Endodermal cell (in vitro differentiated cells): ENCODE measurements at places on chromosomes 12 and 14.

DNA sequence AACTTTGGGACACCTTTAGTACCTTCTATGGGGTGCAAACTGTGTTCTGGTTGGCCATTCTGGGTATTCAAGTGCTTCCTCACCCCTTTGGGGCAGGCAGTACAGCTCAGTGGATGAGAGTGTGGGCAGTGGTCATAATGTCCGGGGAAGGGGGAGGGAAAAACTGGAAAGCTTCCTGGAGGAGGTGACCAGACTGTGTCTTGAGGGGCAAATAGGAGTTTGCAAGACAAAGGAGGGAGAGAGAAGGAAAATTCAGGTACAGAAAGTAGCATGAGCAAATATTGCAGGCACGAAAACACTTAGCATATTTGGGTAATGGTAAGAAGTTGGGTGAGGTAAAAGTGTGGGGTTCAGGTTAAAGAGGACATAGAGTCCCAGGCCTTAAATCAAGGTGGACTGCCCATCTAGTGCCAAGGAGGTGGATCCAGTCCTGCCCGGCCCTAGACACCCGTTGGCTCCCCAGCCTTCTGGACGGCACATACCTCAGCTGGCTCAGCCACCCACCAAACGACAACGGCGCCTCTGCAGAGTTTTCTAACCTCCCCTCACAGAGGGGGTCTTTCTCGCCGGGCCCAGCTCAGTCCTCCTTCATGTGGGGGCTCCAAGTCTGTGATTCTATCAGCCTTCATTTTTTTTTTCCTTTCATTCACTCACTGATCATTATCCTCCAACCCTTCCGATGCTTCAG is 86.4 kb downstream of the DICER1 start:
- DNase-seq, result no peak

- peak; percentile 56 for DNase-seq
Measured at GRCh38 chr14:71324767-71325272, 417.6 kb downstream of the PCNX1 start.

- DNase-seq, result no peak
Measured at GRCh38 chr14:81938341-81938740, 404.7 kb upstream of the SEL1L start.

DNA sequence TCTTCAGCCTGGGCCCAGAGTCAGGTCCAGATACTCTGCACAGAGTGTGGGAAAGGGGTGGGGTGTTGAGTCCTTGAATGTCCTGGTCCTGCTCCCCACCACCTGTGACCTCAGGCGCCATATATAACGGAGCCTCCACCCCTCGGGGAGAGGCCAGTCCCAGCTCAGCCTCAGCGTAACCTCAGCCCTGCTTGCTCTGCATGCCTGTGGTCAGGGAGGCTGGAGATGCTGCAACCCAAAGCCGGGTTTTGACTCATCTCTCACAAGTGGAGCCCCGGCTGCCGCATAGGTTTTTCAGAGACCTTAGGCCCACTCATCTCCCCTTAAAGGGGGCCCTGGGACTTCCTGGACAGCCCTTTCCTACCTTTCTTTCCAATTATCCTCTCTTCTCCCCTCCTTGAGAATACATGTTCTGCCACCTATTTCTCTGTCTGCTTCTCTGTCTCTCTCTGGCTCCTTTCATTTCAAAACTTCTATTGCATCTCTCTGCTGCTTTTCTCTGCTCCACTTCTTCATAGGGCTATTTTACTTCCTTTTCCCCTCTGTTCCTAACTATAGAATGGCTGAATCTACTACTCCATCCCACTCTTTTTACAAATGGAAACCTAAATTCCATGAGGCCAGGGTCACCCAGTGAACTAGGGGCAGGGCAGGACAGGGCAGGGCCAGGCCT is 1.2 kb downstream of the ITGB7 start:
- DNase-seq, result peak; percentile 49

- no peak for DNase-seq
Measured at GRCh38 chr14:50083467-50084337, 32.7 kb downstream of the VCPKMT start.

DNA sequence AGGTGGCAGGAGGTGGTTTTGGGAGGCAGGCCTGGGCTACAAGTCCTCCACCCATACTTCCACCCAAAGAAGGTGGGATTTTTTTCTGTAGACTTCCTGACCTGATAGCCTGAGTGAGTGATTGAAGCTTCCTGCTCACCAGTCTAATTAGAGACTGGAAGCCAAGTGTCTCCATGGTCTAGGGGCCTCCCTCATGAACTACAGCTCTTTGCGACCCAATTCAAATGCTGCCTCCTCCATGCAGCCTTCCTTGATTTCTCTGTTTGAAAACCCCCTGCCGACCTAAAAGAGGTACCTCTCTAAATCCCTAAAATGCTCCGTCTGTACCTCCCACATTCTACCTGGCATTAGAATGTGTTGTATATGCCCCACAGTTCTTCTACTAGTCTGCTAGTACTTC is 124.9 kb downstream of the PLXNC1 start:
- no peak for DNase-seq

DNA sequence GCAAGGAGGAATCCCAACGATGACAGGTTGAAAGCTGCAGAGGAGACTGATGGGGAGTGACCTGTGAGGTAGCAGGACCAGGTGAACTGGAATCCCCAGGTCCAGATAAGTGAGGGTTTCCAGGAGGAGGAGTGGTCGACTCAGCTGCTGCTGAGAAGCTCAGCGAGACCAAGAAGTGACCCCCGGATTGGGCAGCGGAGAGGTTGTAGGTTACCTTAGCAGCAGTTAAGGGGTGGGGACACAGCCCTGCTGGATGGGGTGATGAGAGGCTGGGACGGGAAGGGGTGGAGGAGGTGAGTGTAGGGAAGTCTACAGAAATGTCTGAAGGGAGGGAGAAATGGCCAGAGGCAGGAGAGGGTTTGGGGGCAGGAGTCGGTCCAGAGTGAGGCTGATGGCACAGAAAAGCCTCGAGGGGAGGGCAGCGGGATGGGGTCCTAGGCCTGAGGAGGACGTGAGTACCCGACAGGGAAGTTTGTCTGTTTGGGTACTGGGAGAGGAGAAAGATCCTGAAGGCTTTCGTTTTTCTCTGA is 2.6 kb upstream of the RCOR1 start:
- DNase-seq, result no peak
